ENCODE measurements at places on chromosomes 5 and 9. TPM values are rescaled to one million over a fixed set of nuclear protein-coding genes. Genes with fewer than 3 reads are reported as not detected.

Gene PCDHB12
- total RNA-seq: not detected

Gene SCGB3A2
- not detected for total RNA-seq

Gene N4BP3
- total RNA-seq: 4.4 TPM

Gene LRRC70
- 1.2 TPM for total RNA-seq

Gene PRUNE2
- total RNA-seq: 1.0 TPM

Gene ANKRD34B
- not detected for total RNA-seq

Gene MOB3B
- total RNA-seq: 0.13 TPM

Gene PTGES
- total RNA-seq: not detected

Gene ZBTB6
- total RNA-seq: 12.7 TPM

Gene CCL19
- total RNA-seq: not detected

Gene SLC6A7
- total RNA-seq: not detected

Gene CTXN3
- not detected for total RNA-seq

Gene LURAP1L
- not detected for total RNA-seq

Gene SOHLH1
- total RNA-seq: not detected

Gene GPR107
- total RNA-seq: 25.1 TPM

Data from activated CD4-positive, alpha-beta memory T cell treated with anti-CD3 and anti-CD28 coated beads, Interleukin-2, amount 10 ng/mL, durations not matched to agents 7 days and 5 days (primary cell).